Stimulated activated CD8-positive, alpha-beta memory T cell treated with anti-CD3 and anti-CD28 coated beads, Interleukin-4, amount 100 ng/mL, for 4 hours (primary cell): ENCODE measurements at places on chromosomes 3 and 15.
A peak's percentile ranks its signal among the peaks of the same experiment; 100 is the strongest.

DNA sequence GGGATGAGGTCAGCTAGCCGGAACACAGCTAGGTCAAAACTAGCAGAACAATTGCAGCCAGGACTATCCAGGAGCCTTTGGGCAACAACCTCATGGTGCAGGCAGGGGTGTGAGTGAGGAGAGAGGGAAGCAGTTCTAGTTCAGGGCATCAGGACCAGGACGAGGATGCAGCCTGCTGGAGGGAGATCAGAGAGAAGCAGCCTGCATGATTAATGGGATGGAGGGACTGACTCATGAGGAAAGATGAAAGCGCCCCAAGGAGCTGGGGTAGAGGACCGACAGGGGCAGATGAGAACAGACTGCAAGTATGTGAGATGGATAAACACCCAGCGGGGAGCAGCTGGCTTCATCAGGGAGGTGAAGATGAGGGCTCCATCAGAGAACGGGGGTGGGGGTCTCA is 37.9 kb upstream of the LRTM1 start:
- DNase-seq: no peak

- no peak for DNase-seq
Measured at GRCh38 chr3:159798951-159799350, 189.7 kb upstream of the IL12A start.

DNA sequence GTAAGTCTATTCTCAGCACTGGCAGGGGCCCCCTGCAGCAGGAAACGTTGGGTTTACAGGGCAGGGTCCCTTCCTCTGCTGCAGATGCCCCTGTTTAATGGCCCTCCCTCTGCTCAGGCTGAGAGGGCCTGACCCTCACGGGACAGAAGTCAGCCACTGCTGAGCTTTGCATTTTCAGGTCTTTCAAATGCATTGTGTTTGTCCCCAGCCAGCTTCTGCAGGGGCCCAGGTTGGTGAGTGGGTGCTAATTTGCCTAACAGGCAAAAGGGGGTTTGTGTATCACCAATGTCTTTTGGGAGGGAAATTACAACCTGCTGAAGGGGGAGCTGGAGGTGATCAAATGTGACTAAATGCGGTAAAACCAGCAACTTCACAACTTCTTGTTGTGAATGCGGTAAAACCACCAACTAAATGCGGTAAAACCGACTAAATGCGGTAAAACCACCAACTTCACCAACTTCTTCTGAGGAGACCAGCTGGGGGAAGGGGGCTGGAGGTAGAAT is 44.8 kb upstream of the UBE2E1 start:
- no peak for DNase-seq

GRCh38 chr3:46334741-46335478 is 19.0 kb upstream of the CCR2 start:
- no peak for DNase-seq

GRCh38 chr3:4981665-4982494 is 2.6 kb downstream of the BHLHE40 start:
- DNase-seq: no peak

- DNase-seq: no peak
Measured at GRCh38 chr3:119401503-119402440, 61.6 kb downstream of the TMEM39A start.

GRCh38 chr3:71035314-71035713 is 548.2 kb downstream of the FOXP1 start:
- DNase-seq: no peak

DNA sequence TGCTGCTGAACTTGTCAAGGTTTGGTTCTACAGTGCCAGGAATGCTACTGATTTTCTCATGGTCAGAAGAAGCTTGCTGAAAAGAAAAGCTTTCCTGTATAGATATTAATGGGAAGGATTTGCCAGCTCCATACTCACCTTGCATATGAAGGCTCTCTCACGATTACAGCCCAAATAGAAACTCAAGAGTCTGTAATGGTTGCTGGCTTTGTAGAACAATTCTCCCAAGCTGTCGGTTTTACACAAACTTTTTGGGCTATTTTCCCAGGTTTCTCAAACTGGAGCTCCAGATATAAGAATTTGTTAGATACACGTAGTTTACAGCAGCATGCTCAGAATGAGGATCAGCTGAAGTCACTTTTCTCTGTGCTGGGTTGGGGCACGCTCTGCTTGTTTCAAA is 30.1 kb upstream of the LRRC3B start:
- DNase-seq: no peak

DNA sequence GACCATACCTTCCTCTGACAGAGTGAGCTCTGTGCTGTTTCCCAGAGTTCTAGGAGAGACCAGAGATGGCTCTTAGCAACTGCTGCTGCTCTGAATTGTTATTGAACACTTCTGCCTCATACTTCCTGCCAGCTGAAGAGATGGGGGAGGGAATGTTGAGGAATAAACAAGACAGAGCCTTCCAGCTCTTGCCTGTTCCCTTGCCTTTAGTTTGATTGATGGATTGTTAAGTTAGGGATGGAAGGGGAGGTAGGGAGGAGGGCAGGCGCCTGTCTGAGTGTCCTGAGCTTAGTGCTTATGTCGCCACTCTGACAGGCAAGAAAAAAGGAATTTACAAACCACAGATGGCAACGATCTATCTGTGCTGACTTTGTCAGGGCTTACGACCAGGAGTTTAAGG is 42.8 kb downstream of the ZNF609 start:
- no peak for DNase-seq

DNA sequence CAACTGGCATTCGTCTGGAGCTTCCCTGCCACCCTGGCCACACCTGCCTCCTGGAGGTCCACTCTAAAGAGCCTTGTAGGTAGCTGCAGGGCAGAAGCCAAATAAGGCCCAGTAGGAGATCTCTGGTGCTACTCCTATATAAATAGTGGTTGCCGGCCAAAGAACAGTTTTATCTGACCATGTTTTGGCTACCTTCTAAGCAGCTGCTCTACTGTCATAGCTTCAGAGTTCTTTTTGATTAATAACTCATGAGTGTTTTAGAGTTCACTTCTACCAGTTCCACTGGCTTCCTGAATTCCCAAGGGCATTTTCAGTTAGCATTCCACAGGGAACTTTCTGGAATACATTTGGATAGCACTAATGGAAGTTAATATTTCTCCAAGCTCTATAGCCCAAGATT is 154.6 kb downstream of the B3GALNT1 start:
- DNase-seq: no peak

GRCh38 chr15:86968244-86968643 is 888.6 kb downstream of the AGBL1 start:
- no peak for DNase-seq

- DNase-seq: no peak
Measured at GRCh38 chr3:33636125-33636850, 81.8 kb downstream of the CLASP2 start.

DNA sequence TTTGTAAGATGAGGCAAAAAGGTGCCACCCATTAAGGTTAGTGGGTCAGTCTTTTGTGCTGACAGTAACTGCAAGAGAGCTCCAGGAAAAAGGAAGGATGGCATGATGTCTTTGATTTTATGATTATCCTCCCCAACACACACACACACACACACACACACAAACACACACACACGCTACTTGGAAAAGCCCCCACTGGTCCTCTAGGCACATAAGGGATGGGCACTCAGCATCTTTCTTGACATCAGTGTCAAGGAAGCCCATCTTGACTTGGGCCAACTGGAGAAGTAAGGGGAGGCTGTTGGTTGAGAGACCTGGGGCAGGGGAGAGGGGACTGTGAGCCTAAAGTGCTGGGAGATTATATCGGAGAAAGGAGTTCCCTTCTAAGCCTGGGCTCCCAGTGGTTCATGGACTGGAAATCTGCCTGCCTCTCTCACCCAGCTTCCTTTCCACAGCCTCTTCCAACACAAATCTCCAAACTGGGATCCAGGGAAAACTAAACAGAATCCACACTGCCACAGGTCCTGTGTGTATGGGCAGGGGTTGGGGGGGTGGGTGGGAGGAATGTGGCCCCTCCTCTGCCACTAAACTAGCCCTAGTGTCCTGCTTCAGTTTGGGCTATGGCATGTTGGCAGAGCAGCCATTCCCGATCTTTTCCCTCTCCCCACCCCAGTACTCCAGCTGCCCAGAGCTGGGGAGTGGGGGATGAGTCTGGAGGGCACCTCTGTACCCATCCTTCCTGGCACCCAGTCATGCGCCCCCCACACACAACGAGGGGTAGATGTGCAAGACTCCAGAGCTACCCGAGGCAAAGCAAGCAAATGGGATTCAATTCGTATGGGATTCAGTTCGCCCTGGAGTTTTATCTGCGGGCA is 1.6 kb downstream of the AMOTL2 start:
- DNase-seq: no peak

GRCh38 chr3:170491901-170492300 is 73.2 kb downstream of the CLDN11 start:
- no peak for DNase-seq

DNA sequence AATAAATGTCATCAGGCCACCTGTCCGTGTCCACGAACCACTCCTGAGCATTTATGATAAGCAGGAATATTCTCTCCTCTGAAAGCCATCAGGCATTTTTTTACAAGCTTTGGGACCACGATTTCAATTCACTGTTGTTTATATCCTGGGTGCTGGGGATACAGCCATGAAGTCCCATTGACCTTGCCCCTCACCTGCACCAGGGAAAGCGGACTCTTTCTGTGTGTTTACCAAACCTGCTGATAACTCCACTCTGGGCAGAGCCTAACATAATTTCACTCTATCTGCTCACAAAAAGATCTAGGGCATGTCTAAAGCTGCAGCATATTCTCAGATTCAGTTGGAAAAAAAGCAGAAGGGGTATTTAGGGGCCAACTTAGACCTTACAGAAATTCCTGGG is 4.8 kb downstream of the DNASE1L3 start:
- DNase-seq: no peak

DNA sequence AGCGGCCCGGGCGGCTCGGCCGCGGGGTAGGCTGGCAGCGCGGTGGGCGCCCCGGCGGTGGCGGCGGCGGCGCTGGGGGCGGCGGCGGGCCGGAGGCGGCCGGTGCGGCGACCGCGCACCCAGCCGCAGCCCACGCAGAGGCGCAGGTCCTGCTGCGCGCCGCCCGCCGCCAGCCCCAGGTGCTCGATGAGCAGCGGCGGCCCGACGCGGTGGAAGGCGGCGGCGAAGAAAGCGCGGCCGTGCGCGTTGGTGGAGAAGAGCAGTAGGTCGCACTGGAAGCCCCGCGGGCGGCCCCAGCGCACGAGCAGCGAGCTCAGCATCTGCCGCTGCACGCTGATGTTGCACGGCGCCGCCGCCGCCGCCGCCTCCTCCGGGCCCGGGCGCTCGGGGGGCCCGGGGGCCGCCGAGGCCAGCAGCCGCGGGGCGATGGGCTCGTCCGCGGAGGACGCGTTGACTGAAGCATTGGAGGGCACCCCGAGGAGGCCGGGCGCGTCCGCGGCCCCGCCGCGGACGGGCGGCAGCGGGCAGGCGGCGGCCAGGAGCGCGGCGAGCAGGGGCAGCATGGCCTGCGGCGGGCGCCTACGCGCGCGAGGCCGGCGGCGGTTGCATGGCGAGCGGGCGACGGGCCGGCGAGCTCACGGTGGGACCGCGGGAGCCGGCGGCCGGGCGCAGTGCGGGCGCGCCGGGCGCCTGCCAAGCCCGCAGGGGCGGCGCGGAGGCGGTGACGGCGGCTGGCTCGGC is 452 bp downstream of the TMEM158 start:
- DNase-seq: peak; percentile 8

DNA sequence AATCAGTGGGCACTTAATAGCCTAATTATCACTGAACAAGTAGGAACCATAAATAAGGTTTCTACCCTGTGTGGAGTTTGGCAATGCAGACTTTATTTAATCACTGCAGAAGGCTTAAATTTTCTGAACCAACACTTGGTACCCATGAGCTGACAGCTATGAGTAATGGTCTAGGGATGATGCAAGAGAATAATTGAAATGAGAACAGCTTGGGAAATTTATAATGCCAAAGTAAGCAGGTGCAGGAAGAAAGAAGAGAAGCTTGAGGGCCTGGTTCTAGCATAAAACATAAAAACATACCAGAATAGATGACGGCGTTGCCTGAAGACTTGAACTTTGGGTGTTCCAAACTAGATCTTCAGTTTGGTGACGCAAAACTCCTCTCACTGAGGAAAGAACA is 67.0 kb downstream of the IMPG2 start:
- DNase-seq: no peak

DNA sequence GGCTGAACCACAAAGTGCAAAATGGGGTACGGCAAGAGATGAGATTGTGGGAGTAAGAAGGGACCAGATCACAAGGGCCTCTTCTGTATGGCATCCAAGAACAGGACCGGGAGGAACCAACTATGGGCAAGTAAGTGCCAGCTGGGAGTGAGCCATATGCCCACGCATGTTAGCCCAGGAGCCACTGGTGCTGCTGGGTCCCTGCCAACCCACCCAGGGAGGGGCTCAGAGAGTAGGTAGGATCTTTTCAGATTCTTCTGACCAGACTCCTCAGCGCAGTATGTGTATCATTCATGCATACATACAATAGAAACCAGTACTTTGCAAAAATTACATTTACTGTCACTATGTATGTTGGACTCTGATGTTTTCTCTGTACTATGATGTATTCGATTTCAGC is 54.0 kb downstream of the RAB11A start:
- no peak for DNase-seq

- no peak for DNase-seq
Measured at GRCh38 chr3:167078070-167078622, 302.0 kb downstream of the ZBBX start.

DNA sequence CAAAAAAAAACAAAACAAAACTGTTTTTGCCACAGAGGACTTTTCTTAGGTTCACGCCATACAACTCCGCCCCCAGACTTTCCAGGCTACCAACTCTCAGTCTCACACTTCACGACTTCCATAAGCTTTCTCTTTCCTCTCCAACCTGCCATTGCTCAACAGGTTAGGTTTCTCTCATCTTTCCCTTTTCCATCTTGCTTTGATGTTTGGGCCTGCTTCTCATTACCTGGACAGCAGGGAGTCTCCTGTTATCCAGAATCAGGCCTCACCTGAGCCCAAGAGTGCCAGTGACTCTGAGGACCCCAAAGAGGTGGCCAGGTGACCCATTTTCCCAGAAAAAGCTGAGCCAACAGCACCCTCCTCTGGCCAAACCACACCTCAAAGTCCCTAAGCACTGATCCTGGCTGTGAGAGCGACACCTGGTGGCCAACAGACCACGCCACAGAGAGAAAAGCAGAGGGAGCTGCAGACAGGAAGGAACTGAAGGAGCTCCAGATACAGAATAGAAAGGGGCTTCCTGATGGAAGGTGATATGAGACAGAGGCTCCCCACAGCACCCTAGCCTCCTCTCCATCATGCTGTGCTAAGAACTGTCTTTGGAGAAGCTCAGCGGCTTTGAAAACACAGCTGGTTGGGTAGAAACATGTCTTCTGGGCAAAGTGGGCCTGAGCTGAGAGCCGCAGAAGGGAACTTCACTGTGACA is 4.0 kb downstream of the CCDC51 start:
- peak; percentile 83 for DNase-seq

DNA sequence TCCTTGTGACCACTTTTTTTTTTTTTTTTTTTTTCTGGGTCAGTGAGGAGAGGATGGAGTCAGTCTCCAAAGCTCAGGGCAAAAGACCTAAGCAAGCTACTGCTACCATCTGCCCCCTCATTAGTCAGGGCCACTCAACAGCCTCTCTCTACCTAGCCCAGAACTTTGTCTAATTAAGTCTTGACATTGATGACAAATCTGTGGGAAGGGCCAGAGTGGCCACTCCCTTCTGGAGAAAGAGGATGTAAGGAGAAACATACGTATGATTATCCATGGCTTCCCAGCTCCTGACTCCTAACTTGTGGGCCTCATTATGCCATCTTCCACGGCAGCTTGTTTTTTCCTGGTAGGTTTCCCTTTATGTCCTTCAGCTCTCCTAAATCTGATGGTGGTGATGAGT is 37.9 kb downstream of the NR1I2 start:
- no peak for DNase-seq
